ENCODE measurements at places on chromosomes 2 and 18.
A peak's percentile ranks its signal among the peaks of the same experiment; 100 is the strongest.

DNA sequence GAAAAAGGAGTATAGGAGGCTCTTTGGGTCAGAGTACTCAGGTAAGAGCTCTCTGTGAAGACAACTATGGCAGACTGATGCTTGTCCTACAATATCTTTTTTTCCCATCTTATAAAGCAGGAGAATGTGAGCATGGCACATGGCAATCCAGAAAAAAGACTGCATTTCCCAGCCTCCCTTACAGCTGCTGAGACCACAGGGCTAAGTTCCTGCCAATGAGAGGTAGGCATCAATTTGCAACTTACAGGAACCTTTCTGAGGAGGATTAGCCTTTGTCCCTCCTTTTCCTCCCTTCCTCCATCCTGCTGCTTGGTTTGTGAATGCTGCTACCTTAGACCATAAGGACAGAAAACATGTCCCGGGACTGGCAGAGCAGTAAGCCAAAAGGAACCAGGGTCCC, 37.8 kb upstream of the ST8SIA5 start:
- no peak for DNase-seq

DNA sequence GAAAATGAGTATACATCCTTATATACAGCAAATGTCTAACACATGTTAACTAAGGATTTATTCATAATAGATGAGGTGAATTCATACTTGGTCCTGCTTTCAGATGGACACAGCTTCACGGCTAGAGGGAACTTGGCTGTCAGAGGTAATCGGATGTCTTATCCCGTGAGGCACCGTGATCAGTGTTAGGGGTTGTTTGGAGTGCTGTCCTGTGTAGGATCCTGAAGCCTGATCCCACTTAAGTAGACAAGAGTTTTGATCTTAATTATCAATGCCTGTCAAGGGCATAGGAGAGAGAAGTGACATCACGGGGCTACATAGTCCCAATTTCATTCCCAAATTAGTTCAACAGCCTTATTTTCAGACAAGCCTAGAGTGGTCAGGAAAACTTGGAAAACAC, 204.6 kb downstream of the RNF144A start:
- no peak for DNase-seq

DNA sequence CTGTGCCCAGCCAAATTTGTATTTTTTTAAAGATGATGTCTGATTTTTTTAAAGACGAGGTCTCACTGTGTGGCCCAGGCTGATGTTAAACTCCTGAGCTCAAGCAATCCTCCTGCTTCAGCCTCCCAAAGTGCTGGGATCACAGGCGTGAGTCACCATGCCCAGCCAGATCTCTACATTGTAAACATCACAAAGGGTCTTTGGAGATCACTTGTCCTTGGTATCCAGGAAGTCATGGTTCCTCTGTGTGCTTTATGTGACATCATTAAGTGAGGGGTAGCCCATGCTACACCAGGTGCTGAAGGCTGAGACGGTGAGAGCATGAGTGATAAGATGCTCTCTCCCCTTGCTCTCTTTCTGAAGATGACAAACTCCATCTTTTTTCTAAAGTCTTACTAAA, 7.0 kb upstream of the NUP35 start:
- no peak for DNase-seq

GRCh38 chr2:200862532-200863000, 1.9 kb downstream of the CLK1 start:
- DNase-seq: peak; percentile 18

- no peak for DNase-seq
Observed at GRCh38 chr2:108933691-108934117, 55.3 kb downstream of the EDAR start.

- DNase-seq: no peak
Observed at GRCh38 chr18:25974630-25975077, 115.8 kb downstream of the SS18 start.

- no peak for DNase-seq
Observed at GRCh38 chr2:237701859-237702390, 74.5 kb downstream of the LRRFIP1 start.

DNA sequence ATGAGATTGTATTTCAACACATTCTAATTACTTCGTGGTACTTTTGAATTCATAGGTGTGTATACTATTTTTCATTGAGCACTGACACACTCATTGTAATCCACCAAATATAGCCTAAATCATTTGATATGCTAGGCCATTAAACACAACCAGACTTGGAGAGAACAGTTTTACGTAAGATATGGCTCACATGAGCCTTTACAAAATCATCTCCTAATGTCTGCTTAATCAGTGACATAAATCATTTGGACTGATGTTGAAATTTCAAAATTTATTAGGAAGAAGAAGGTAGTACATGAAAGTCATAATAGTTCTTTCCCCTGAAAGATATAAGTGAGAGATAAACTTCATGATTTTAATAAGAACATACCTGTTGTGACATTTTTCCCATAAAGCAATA, 550.2 kb upstream of the LINC00305 start:
- DNase-seq: no peak

DNA sequence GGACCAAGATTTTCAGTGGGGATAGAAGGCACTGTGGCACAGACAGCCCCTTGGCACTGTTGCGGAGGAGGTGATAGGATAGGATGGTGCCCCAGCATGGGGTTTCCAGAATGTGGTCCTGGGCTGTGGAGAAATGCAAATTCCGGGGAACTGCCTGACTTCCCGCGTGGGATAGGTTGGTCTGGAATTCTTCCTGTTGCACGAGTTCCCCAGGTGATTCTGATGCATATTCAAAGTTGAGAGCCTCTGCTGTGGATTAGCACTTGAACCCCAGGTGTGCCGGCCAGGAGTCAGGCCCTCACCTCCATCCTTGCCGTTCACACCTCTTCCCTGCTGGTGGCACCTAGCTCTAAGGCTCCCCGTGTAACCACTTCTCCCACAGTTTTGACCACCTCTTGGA, 15.5 kb downstream of the NCK2 start:
- no peak for DNase-seq

DNA sequence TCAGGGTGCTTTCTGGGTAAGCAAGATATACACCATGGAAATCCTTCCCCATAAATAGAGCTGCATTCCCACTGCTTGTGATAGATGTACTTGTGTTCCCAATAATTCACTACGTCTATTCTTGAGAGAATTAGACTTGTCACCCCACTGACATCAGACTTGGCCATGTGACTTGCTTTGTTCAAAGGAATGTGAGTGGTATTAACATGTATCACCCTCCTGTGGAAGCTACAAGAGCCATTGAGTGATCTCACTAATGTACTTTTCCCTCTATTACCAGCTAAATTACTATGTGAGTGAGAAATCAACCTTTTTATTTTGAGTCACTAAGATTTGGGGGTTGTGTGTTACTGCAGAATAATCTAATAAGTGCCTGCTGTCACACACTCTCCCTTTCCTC, 176.0 kb downstream of the CCDC178 start:
- DNase-seq: no peak

- DNase-seq: no peak
Observed at GRCh38 chr18:50895350-50896045, 16.6 kb downstream of the ME2 start.

DNA sequence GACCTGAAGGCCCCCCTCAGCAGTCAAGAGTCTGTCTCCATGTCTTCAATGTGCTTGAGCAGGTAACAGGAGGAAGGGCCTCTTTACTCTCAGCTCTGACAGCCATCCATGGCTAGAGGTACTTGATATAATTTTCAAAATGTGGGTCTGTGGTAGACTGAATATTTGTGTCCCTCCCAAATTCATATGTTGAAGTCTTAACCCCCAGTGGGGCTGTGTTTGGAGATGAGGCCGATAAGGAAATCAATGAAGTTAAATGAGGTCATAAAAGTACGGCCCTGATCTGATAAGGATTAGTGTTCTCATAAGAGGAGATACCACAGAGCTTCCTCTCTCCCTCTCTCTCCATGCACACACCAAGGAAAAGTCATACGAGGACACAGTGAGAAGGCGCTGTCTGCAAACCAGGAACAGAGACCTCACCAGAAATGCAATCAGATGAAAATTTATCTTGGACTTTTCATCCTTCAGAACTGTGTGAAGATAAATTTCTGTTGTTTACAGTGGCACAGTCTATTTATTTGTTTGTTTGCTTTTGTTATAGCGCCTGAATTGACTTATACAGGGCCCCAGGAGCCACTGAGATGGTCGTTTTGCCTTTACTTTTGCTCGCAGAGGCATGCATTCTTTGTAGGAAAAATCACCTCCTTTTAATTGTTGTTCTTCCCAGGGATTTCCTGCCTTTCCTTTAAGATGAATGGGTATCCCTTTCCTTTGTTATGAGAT, 274.8 kb upstream of the TRIB2 start:
- no peak for DNase-seq

- DNase-seq: no peak
Observed at GRCh38 chr18:9513971-9514512, 38.7 kb downstream of the RALBP1 start.

DNA sequence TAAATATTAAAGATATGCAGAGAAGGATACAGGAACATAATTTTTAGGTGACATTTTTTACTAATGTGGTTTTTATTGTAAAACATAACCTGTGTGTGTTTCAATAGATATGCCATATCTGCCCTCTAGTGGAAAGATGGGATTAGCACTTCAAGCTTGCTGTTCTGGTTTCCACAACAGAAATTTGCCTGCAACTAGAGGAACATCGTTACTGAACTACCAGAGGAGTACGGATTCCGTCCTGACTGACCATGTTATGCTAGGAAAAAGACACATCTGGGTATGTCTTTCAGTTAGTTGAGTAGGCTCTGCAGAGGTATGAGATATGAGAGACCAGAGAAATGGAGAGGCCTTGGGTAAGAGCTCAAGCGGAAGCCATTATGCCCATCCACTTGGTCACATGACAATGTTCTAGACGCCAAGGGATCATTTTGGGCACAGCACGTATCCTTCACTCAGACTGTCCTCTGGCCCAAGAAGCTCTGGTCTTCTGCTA, 104.9 kb downstream of the MBD2 start:
- DNase-seq: no peak

GRCh38 chr2:37748541-37748940, 77.1 kb upstream of the CDC42EP3 start:
- DNase-seq: no peak

GRCh38 chr2:152472481-152472887, 137.5 kb downstream of the FMNL2 start:
- no peak for DNase-seq

- no peak for DNase-seq
Observed at GRCh38 chr18:11902522-11903292, 5.4 kb downstream of the MPPE1 start.

DNA sequence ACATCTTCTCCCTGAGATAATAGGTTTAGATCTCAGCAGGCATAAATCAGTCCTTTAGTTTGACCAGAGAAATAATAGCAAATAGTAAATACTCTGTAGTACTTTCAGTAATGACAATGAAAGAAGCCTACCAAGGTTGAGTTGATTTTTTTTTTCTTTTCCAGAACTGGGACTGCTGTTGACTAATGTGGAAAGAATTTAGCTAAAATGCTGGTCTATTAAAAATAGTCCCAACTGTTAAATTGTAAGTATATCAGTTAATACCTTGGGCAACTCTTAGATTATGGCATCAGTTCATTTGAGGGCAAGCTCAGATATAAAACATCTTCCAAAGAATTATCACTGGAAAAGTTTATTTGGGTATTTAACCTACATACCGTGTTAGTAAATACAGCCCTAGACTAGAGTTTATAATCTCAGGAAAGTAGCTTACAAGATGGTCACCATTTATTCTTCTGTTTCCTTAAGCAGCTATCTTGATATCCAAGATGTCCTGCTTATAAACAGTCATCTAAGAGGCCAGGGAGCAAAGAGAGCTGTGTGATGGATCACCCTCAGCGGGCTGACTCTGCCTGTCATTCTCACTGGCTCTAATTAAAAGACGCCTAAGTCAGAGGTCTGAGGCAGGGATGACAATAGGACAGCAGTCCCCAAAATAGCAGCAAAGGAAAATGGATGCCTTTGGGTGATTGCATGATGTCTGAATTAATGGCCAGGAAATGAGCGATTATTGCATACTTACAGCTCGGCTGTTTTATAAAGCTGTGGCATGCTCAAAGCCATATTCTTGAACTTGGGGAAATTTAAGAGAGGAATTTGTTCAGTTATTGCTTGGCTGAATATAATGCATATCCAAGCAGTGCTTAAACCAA, 121.3 kb downstream of the MTX2 start:
- DNase-seq: no peak

GRCh38 chr18:24259869-24260641, 121.2 kb downstream of the CABYR start:
- no peak for DNase-seq

GRCh38 chr18:77068321-77069312, 64.0 kb downstream of the MBP start:
- DNase-seq: peak; percentile 37

DNA sequence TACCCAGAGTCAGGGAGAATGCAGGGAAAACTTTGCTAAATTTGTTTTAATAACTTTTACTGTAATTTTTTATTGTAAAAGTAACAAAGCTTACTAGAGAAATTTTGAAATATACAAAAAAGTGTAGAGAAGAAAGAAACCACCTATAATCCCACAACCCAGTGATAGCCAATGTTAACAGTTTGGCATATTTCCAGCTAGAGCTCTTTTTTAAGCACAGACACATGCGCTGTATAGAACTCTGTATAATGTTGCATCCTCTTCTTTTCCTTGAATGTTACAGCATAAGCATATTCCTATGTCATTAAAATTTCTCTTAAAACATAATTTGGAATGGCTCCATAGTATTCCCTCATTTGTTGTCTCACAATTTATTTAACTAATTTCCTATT, 37.4 kb upstream of the EPAS1 start:
- no peak for DNase-seq

- DNase-seq: no peak
Observed at GRCh38 chr18:22169889-22170420, 566 bp downstream of the GATA6 start.

DNA sequence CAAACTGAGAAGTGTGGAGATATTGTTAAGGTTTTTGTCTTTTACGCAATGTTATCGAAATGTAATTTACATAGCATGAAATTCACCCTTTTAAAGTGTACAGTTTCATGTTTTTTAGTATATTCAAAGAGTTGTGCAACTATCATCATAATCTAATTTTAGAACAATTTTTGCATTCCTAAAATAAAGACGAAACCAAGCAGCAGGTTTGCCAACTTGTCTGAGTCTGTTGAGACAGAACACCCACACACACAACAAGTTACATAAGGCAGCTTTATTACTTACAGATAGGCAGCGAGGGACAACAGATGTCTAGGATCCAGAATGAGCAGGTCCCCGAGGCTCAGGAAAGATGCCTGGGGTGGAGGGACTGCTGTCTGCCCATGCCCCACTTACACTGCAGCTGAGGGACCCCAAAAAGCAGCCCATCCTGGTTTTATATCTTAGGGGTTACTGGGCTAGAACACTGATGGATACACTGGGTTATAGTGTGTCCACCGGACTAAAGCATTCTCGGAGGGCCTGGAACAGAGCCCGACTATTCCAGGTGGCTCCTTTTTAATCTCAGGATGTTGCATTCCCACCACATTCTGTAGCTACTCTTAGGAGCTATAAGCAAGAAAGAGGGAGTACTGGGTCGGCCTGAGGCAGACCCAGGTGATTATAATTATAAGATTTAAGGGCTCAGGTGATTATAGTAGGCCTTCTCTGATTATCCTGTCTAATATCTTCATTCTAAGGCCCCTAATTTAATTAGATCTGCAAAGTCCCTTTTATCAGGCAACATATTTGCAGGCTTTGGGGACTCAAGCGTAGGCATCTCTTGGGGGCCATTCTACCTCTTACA, 150.2 kb upstream of the DOK6 start:
- DNase-seq: no peak

Measured in activated effector memory CD4-positive, alpha-beta T cell treated with Interleukin-2 at 50 U/mL for 16 hours (primary cell).